ENCODE measurements at places on chromosomes 3 and 15. TPM values are rescaled to one million over a fixed set of nuclear protein-coding genes. Genes with fewer than 3 reads are reported as not detected.

TMCO5A gene
- not detected for total RNA-seq

GRCh38 chr3:171266034-171266739 lies 194.0 kb downstream of the TNIK start:
- no peaks in the 10 kb centered on the region for H3K4me1 ChIP-seq
- no peak overlapping the region for H3K4me3 ChIP-seq
- no peaks in the 10 kb centered on the region for H3K27me3 ChIP-seq
- DNase-seq = no peak
- no peaks in the 10 kb centered on the region for H3K36me3 ChIP-seq
- H3K27ac ChIP-seq = peak overlapping the region; percentile 29

GRCh38 chr3:115626721-115627120 lies 3.4 kb downstream of the GAP43 start:
- no peaks in the 10 kb centered on the region for H3K4me1 ChIP-seq

DNA sequence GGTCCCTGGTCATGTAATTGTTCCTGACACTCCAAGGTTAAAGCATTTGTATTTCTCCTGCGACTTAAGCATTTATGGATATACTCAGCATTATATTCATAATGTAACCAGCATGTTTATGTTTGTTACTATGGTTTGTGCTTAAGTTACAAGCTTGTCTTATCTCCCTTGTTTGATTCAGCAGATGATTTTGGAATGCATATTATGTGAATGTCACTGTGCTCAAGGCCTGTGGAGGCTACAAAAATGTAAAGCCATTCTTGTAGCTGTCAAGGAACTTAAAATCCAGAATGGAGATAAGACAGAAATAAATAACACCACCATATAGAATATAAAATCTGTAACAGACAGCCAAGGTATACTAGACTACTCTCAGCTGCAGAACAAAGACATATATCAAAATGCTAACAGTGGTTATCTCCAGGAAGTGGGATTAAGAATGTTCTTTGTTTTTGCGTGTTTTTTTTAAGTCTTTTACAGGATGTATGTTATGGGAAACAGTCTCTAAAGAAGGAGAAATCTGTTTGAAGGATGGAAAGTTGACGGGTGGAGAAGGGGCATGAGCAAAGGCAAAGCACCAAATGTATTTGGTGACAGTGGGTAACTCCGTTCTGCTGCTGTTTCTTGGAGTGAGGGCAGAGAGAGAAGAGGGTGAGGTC lies 61.4 kb downstream of the IGF2BP2 start:
- H3K27ac ChIP-seq = peak overlapping the region; percentile 75
- no peaks in the 10 kb centered on the region for H3K4me1 ChIP-seq
- DNase-seq = no peak
- no peak overlapping the region for H3K4me3 ChIP-seq
- H3K36me3 ChIP-seq = no peaks in the 10 kb centered on the region
- no peaks in the 10 kb centered on the region for H3K27me3 ChIP-seq

DNA sequence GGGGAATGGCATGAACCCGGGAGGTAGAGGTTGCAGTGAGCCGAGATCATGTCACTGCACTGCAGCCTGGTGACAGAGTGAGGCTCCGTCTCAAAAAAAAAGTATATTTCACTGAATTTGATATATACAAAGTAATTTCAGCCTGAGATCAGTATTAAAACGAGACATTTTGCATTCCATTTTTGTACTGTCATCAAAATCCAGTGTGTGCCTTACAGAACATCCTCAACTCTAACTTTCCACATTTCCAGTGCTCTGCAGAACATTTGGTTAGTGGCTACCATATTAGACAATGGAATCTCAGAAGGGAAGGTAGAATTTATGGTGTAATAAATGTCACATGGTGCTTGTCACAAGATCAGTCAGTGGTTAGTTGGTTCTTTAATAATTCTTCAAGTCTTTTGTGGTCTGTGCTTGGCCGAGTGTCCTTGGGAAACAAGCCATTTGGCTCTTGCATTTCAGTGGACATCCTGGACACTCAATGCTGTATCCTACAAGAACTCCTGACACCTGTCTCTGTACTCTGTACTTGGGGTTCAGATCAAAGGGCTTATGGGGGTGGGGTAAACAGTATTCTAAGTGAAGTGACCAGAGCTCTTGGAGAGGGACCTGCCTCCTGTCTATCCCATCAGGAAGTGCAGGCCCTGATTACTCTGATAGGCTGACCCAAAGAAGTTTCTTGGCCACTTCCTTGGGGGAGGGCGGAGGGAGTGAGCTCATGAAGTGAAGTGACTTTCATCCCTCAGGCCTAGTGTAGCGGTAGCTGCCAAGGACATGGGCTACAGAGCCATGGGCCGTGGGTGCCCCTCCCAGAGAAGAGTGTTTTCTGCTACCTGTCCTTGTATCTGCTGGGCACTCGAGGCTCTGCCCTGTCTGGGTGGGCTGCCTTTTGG lies 3.7 kb downstream of the ACVR2B start:
- no peak for DNase-seq
- no peaks in the 10 kb centered on the region for H3K27me3 ChIP-seq
- no peaks in the 10 kb centered on the region for H3K36me3 ChIP-seq
- H3K4me3 ChIP-seq = no peak overlapping the region

Data from uterus (tissue), 4 donors.